ENCODE measurements at places on chromosomes 11 and 22.
A peak's percentile ranks its signal among the peaks of the same experiment; 100 is the strongest.

DNA sequence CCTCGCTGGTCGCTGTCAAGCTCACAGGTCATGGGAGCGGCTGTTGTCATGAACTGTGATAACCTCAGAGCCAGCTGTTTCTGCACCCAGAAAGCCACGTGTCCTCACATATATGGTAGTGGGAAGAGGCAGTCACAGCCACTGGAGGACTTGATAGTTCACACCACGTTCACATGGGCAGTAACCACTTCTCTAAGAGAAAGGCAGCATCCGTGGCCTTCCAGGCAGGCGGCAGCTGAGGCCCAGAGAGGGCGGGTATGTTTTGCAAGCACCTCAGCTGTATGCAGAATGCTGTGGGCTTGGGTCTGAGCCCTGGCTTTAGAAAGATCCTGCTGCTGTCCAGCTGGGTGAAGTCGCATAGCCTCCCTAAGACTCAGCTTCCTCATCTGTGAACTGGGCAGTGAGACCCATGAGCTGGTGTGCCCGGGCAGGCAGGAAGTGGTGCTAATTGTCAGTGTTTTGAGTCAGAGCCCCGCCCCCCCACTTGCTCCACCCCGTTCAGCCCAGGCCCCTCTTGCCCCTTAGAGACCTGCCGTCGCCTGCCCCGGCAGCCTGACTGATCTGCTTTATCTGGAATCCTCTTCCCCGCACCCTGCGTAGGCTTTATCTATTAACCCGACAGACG is 13.3 kb downstream of the TTC38 start:
- H3K4me1 ChIP-seq = no peaks in the 10 kb centered on the region
- H3K27me3 ChIP-seq = no peaks in the 10 kb centered on the region
- DNase-seq = no peak
- H3K36me3 ChIP-seq = peaks cover 10% of the 10 kb centered on the region
- no peak overlapping the region for H3K27ac ChIP-seq
- no peak overlapping the region for H3K4me3 ChIP-seq

GRCh38 chr11:47506795-47507562 is 46.0 kb downstream of the CELF1 start:
- H3K4me3 ChIP-seq = no peak overlapping the region
- peaks cover 5% of the 10 kb centered on the region for H3K4me1 ChIP-seq
- no peaks in the 10 kb centered on the region for H3K27me3 ChIP-seq
- H3K27ac ChIP-seq = no peak overlapping the region
- DNase-seq = no peak
- no peaks in the 10 kb centered on the region for H3K36me3 ChIP-seq

- H3K27me3 ChIP-seq = no peaks in the 10 kb centered on the region
- peaks cover 2% of the 10 kb centered on the region for H3K4me1 ChIP-seq
- no peak overlapping the region for H3K27ac ChIP-seq
- no peak overlapping the region for H3K4me3 ChIP-seq
- DNase-seq = no peak
Observed at GRCh38 chr22:26548303-26548702, 36.0 kb upstream of the TFIP11 start.

GRCh38 chr11:73019449-73019848 is 122.7 kb downstream of the FCHSD2 start:
- H3K36me3 ChIP-seq = no peaks in the 10 kb centered on the region
- no peaks in the 10 kb centered on the region for H3K27me3 ChIP-seq
- no peaks in the 10 kb centered on the region for H3K4me1 ChIP-seq
- no peak overlapping the region for H3K4me3 ChIP-seq

DNA sequence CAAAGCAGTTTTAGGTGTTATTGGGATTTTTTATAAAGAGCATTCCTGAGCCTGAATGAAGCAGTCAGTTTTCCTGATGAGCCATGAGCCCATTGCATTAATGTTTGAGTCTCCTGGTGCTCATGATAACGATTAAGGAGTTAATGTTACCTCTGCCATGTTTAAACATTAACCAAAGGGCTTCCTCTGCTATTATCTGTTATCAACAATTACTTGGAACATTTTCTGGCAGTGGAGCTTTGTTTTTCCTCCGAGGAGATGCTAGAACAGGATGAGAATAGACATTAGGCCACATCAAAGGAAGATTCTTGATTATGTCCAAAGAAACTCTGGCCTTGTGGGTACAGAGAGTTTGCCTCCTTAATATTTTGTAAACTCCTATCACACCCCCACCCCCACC is 49.9 kb downstream of the ZNRF3 start:
- no peaks in the 10 kb centered on the region for H3K27me3 ChIP-seq
- 0 out of 2 replicates have a peak, but pooled peaks cover 5% of the 10 kb centered on the region for H3K4me1 ChIP-seq
- no peak overlapping the region for H3K4me3 ChIP-seq
- no peak for DNase-seq
- no peak overlapping the region for H3K27ac ChIP-seq
- 0 out of 2 replicates have a peak, but pooled peaks cover 4% of the 10 kb centered on the region for H3K36me3 ChIP-seq

GRCh38 chr11:92473736-92474135 is 249.1 kb downstream of the FAT3 start:
- no peak overlapping the region for H3K27ac ChIP-seq
- no peaks in the 10 kb centered on the region for H3K27me3 ChIP-seq
- H3K36me3 ChIP-seq = no peaks in the 10 kb centered on the region
- no peak for DNase-seq

- no peak overlapping the region for H3K27ac ChIP-seq
- peak overlapping the region; percentile 63 for H3K4me3 ChIP-seq
- no peaks in the 10 kb centered on the region for H3K36me3 ChIP-seq
Observed at GRCh38 chr11:35944503-35945136, 758 bp downstream of the LDLRAD3 start.

GRCh38 chr11:123719452-123719851 is 22.0 kb downstream of the ZNF202 start:
- H3K27ac ChIP-seq = no peak overlapping the region
- no peak for DNase-seq
- no peaks in the 10 kb centered on the region for H3K4me1 ChIP-seq
- H3K27me3 ChIP-seq = no peaks in the 10 kb centered on the region
- no peak overlapping the region for H3K4me3 ChIP-seq
- H3K36me3 ChIP-seq = peaks cover 2% of the 10 kb centered on the region

GRCh38 chr11:102467853-102468580 is 15.5 kb upstream of the TMEM123 start:
- no peak for DNase-seq
- H3K27me3 ChIP-seq = no peaks in the 10 kb centered on the region
- H3K27ac ChIP-seq = no peak overlapping the region

DNA sequence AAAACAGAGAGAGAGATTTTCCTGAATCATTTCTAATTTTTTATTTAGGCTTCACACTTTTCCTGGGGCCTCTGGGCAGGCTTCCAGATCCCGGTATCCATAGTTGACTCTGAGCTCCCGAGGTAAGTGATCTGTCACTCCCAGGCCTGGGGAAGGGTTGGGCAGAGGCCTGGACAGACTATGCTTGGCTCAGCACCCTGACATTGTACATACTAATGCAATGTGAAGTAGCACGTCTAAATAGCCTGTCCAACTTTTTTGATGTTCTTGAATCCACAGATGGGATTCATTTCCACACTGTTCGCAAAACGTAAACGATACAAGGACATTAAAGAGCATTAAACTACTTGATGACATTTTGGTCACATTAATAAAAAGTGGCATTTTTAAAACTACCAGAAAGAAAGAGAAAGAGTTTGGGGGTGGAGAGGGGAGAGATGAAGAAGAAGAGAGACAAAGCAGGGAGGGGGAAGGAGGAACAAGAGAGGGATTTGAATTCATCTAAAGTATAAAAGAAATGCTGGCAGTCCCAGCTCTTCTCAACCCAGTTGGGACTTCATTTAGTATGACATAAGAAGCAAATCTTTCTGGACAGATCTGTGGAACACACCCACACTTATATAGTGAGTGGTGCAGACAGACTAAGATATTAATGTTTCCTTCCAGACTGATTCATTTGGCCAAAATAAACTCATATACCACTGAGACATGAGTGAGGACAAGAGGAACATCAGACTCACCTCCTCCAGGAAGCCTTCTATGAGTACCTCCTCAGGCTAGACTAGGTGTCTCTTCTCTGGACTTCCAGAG is 514.2 kb downstream of the SOX6 start:
- no peak for DNase-seq
- H3K27me3 ChIP-seq = no peaks in the 10 kb centered on the region
- peaks cover 4% of the 10 kb centered on the region for H3K4me1 ChIP-seq

GRCh38 chr22:45291061-45291930 is 6.5 kb downstream of the UPK3A start:
- peaks cover 3% of the 10 kb centered on the region for H3K4me1 ChIP-seq
- H3K27ac ChIP-seq = no peak overlapping the region
- H3K36me3 ChIP-seq = no peaks in the 10 kb centered on the region

- no peaks in the 10 kb centered on the region for H3K27me3 ChIP-seq
- H3K4me3 ChIP-seq = no peak overlapping the region
- peaks cover 3% of the 10 kb centered on the region for H3K4me1 ChIP-seq
- DNase-seq = no peak
- no peak overlapping the region for H3K27ac ChIP-seq
Observed at GRCh38 chr11:721741-722345, 15.8 kb downstream of the EPS8L2 start.

DNA sequence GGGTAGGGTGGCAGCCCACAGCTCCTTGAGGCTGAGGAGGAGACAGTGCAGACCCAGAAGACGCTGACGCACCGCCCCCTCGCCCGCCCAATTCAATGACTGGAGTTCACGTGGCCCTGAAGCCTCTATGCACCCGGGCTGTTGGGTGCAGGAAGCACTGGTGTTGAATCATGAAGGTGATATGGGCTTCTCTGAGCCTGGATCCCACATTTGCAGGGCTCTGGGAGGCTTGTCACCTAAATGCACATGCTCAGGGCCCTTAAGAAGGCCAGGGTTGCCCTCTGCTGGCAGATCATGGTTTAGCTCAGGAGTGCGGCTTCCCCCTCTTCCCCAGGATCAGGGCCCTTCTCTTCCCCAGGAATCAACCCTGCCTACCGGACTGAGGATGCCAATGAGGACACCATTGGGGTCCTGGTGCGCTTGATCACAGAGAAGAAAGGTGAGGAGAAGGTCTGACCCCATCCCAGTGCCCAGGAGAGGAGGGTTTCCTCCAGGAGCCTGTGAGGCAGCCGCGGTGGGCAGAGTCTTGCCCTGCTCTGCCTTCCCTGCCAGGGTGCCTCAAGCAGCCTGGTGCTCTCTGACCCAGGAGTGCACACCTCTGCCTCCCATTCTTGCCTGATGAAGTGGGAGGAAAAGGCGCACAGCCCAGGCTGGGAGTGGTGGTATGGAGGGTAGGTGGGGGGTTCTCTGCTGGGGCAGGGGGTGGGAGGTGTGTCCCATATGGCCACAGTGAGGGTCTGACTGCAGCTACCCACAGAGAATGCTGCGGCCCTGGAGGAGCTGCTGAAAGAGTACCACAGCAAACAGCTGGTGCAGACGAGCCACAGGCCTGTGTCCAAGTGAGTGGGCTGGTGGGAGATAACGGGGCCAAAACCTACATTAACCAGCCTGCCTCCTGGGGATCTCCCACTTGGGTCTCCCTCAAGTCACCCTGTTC is 17.5 kb downstream of the RELT start:
- no peak overlapping the region for H3K4me3 ChIP-seq
- peaks cover 3% of the 10 kb centered on the region for H3K36me3 ChIP-seq
- H3K4me1 ChIP-seq = peaks cover under 1% of the 10 kb centered on the region
- no peaks in the 10 kb centered on the region for H3K27me3 ChIP-seq
- no peak overlapping the region for H3K27ac ChIP-seq

- no peak for DNase-seq
- no peak overlapping the region for H3K4me3 ChIP-seq
- peaks cover 3% of the 10 kb centered on the region for H3K4me1 ChIP-seq
- H3K36me3 ChIP-seq = no peaks in the 10 kb centered on the region
Observed at GRCh38 chr22:25380122-25380747, 160.8 kb downstream of the CRYBB2 start.

- H3K27me3 ChIP-seq = no peaks in the 10 kb centered on the region
- H3K27ac ChIP-seq = no peak overlapping the region
- no peak for DNase-seq
- H3K36me3 ChIP-seq = no peaks in the 10 kb centered on the region
Observed at GRCh38 chr11:134734141-134734845, 322.3 kb upstream of the B3GAT1 start.

GRCh38 chr11:11324090-11324489 is 29.0 kb downstream of the CSNK2A3 start:
- no peaks in the 10 kb centered on the region for H3K4me1 ChIP-seq
- DNase-seq = no peak
- H3K36me3 ChIP-seq = no peaks in the 10 kb centered on the region
- H3K27ac ChIP-seq = no peak overlapping the region
- H3K27me3 ChIP-seq = no peaks in the 10 kb centered on the region
- no peak overlapping the region for H3K4me3 ChIP-seq

DNA sequence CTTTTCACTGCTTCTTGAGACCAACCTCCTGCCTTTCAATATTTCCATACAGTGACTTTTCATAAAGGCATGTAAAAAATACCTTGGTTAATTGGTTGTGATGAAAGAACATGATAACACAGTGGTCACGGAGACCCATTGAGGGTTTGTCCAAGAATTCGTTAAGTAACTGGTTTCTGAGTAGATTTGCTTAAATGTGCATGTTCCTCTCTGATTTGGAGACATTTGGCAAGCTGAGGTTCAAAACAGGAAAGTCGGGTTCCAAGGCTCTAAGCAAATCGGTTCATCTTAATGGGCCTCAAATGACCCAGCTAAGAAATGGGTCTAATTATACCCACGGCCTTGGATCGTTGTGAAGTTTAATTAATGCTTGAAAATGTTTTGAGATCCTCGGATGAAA is 36.9 kb upstream of the CCND1 start:
- no peak overlapping the region for H3K27ac ChIP-seq
- no peak overlapping the region for H3K4me3 ChIP-seq
- H3K36me3 ChIP-seq = no peaks in the 10 kb centered on the region
- no peaks in the 10 kb centered on the region for H3K27me3 ChIP-seq
- H3K4me1 ChIP-seq = no peaks in the 10 kb centered on the region
- DNase-seq = no peak

DNA sequence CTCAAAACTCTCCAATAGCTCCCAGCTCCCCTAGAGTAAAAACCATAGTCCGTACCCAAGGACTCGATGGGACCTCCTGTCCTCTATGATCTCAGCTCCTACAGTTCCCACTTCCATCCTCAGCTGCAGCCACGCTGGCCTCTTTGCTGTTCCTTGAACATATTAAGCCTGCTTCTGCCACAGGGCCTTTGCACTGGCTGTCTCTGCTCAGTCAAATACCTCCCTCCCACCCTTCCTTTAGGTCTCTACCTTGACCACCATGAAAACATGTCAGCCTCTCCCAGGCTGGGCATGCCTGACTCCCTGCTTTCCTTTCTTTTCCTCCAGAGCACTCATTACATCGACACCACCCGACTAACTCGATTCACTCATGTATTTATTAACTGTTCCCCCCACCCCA is 24.5 kb downstream of the TMEM184B start:
- no peaks in the 10 kb centered on the region for H3K4me1 ChIP-seq
- H3K27ac ChIP-seq = no peak overlapping the region
- no peak overlapping the region for H3K4me3 ChIP-seq
- peaks cover 19% of the 10 kb centered on the region for H3K36me3 ChIP-seq
- DNase-seq = no peak

GRCh38 chr11:35415487-35415886 is 3.9 kb downstream of the SLC1A2 start:
- no peak for DNase-seq
- peaks cover 35% of the 10 kb centered on the region for H3K27me3 ChIP-seq
- no peaks in the 10 kb centered on the region for H3K4me1 ChIP-seq
- no peaks in the 10 kb centered on the region for H3K36me3 ChIP-seq
- no peak overlapping the region for H3K27ac ChIP-seq
- H3K4me3 ChIP-seq = no peak overlapping the region
